Brain (organoid and tissue), 16 donors: ENCODE measurements at places on chromosomes 13 and 19.

DNA sequence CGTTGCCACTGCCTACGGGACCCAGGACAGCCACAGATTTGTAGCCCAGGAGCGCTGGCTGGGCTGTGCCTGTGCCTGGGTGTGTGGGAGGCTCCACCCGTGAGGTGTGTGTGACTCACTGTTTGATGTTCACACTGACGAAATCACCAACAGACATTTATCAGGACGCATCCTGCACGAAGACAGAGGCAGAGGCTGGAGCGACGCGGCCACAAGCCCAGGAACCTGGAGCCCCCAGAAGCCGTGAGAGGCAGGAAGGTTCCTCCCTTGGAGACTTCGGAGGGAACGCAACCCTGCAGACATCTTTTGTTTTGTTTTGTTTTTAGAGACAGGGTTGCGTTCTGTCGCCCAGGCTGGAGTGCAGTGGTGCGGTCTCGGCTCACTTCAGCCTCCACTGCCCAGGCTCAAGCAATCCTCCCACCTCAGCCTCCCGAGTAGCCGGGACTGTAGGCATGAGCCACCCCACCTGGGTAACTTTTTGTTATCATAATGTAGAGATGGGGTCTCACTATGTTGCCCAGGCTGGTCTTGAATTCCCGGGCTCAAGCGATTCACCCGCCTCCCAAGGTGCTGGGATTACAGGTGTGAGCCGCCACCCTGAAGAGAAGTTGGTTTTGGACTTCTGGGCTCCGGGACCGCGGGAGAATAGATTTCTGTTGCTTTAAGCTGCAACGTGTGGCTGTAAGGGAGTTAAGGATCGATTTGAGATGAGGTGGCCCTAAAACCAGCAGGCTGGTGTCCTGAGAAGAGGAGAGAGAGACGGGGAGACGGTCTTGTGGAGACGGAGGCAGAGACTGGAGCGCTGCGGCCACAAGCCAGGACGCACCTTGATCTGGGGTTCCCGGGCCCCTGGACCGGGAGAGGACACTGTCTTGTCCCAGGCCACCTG is 24.9 kb upstream of the WDR18 start:
- DNase-seq: no peak

DNA sequence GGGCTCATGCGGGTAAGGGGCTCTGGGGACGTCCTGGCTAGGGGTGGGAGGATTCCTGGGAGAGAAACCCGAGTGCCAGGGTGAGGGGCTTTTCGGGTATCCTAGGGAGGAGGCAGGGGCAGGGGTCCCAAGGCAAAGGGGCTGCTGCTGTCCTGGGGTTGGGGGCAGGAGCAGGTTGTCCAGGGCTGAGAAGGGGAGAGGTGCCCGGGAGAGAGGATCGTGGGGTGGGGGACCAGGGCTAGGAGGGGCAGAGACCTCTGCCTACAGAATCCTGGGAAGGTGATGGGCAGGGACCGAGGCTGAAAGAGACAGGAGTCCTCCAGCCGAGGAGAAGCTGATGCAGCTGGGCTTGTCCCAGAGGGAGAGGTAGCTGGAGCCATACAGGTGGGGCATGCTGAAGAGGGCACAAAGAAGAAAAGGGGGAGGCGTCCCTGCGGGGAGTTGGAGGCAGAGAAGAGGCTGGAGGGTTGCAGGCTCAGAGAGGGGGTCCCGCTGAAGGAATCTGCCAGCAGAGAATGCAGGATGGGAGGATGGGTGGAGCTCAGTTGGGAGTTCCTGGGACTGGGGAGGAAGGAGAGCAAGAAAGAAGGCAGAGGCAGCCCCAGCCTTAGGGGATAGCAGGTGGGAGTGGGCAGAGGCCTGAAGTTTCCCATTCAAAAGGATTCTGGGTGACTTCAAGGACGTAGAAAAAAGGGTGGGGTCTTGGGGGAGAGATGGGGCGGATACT is 574 bp downstream of the CYP2S1 start:
- DNase-seq: no peak

DNA sequence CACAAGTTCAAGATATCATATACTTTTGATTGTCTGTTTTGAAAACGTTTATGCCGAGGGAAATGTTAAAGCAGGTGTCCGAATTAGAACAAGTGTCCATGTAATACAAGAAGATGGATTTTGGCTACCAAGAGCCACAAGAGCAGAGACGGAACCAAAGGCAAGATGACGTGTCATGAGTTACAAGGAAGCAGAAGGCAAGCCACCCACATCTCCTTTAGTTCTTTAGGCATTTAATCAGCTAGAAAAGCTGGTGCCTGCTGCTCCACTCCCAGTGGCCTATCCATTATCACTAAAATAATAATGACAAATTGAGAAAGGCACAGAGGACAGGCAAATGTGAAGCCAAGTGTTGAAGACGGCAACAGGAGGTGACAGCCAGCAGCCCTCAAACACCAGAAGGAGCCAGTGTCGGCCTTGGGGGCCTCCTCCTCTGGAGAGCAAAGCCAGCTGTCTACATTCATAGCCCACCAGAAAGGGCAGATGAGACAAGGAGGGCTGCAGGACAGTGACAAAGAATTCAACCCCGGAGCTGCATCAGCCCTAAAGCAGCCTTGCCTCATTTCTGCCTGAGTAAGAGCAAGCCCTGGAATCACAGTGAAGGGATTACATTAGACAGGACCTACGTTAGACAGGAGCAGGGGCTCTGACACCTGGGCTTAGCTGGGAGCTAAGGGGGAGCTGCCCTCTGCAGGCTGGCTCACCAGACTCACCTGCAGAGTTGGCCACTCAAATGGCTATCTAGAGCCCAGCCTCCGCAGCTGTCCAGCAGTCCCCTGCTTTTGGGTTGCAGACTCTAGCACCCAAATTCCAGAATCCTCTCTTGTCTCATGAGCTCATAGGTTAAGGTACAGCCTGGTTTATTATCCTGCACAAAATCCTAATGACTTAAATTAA is 569.9 kb downstream of the UQCRFS1 start:
- no peak for DNase-seq

- DNase-seq: no peak
Observed at GRCh38 chr13:39461685-39462266, 141.2 kb downstream of the LHFPL6 start.

GRCh38 chr19:45753548-45753947 is 15.5 kb downstream of the SIX5 start:
- no peak for DNase-seq

DNA sequence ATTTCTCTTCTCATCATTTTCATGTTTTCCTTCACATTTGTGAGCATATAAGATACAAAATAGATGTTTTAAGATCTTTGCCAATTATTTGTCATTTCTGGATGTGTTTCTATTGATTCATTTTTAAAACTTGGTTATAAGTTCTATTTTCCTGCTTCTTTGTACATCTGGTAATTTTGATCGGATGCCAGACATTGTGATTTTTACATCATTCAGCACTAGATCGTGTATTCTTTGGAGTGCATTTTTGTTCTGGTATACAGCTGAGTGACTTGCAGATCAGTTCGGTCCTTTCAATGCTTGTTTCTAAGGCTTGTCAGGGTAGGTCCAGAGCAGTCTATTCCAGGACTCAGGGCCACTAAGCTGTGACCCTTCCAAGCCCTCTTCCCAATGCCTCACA is 198.2 kb downstream of the KLF12 start:
- no peak for DNase-seq
